ENCODE measurements at places on chromosomes 5 and 9. TPM values are rescaled to one million over a fixed set of nuclear protein-coding genes. Genes with fewer than 3 reads are reported as not detected.

DNA sequence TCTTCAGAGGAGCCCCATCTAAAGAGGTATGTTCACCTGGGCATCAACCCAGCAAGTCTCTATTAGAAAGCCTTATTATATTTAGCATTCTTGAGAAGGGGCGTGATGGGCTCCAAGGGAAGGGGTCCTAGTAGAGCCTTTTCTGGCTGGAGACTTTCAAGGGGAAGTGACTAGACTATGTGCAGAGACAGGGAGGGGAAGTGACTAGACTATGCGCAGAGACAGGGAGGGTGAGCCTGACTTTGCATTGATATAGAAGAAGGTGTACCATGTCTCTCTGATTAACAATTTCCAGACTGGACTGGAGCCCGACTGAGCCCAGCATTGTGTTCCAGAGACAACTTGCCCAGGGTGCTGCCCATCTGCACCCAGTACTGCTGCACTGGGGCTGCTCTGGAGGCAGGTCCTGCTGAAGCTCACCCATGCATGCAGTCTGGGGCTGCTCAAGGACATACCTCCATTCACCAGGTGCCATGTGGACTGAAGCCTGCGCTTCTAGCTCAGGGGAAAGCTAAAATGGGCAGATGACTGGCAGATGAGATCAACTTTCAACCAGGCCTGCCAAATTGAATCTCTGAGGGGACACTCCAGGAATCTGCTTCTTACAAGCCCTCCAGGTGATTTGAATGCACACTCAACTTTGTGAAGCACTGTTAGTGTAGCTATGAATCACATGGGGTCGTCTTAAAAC is 83.0 kb upstream of the GNA14 start:
- H3K27ac ChIP-seq = no peak overlapping the region
- H3K27me3 ChIP-seq = no peaks in the 10 kb centered on the region
- no peaks in the 10 kb centered on the region for H3K4me1 ChIP-seq
- no peak for DNase-seq
- H3K36me3 ChIP-seq = peaks cover 24% of the 10 kb centered on the region

GRCh38 chr5:56110646-56111403 is 116.1 kb upstream of the IL6ST start:
- no peak overlapping the region for H3K4me3 ChIP-seq
- no peaks in the 10 kb centered on the region for H3K27me3 ChIP-seq
- no peaks in the 10 kb centered on the region for H3K4me1 ChIP-seq
- no peaks in the 10 kb centered on the region for H3K36me3 ChIP-seq

DNA sequence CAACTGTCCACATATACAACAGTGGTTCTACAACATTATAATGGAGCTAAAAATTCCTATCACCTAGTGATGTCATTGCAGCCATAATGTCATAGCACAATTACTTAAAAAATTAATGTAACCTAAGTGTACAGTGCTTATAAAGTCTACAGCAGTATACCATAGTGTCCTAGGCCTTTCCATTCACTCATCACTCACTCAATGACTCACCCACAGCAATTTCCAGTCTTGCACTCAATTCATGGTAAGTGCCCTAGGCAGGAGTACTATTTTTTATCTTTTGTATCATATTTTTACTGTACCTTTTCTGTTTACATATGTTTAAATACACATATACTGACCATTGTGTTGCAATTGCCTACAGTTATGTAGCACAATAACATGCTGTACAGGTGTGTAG is 9.6 kb upstream of the PUM3 start:
- H3K4me1 ChIP-seq = no peaks in the 10 kb centered on the region
- no peak overlapping the region for H3K27ac ChIP-seq
- no peak for DNase-seq
- no peak overlapping the region for H3K4me3 ChIP-seq

Gene PCDHA9
- total RNA-seq = 1.4 TPM

Gene MSMP
- total RNA-seq = not detected

DNA sequence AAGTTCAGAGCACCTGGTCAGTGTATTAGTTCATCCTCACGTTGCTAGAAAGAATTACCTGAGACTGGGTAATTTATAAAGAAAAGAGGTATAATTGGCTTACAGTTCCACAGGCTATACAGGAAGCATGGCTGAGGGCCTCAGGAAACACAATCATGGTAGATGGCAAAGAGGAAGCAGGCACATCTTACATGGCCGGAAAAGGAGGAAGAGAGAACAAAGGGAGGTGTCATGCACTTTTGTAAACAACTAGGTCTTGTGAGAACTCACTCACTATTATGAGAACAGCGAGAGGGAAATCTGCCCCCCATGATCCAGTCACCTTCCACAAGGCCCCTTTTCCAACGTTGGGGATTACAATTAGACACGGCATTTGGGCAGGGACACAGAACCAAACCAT is 28.8 kb upstream of the CAVIN4 start:
- no peak for DNase-seq
- no peaks in the 10 kb centered on the region for H3K27me3 ChIP-seq
- no peak overlapping the region for H3K4me3 ChIP-seq
- H3K4me1 ChIP-seq = no peaks in the 10 kb centered on the region
- H3K36me3 ChIP-seq = no peaks in the 10 kb centered on the region

DNA sequence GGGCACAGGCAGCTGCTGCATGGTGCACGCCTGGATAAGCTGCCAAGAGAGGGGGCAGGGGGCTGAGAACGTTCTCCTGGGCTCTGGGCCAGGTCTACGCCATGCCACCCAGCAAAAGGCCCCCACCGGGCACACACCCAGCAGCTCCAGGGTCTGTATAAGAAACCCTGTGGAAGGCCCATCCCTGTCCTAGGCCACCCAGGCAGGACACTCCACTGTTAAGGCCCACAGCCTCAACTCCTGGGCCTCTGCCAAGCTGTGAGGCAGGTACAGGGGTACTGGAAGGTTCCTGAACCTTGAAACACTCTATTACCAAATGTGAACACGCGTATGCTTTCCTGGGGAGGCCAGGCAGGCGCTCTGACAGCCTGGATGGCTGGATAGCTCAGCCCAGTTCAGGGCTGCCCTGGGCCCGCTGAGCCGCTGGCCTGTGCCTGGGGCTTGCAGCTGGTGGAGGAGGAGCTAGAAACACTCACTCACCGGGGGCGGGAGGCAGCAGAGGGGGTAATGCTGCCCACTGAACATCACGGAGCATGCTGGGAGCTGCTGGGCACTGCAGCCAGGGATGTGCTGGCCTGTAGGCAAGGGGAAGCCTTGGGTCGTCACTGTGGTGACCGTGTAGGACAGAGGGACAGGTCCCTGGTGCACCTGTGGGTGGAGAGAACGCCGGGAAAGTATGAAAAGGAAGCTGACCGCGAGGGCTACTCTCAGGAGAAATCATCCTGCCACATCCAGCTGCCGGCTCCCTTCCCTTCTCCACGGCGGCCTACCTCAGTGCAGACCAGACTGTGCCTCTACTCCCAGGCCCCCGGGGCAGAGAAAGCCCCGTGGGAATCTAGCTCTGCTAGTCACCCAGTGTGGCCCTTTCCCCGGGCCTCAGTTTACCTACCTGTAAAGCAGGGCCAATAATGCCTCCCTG is 6.0 kb downstream of the RNF44 start:
- H3K27ac ChIP-seq = peak overlapping the region; percentile 29
- no peak overlapping the region for H3K4me3 ChIP-seq
- DNase-seq = peak; percentile 84
- no peaks in the 10 kb centered on the region for H3K4me1 ChIP-seq

GRCh38 chr9:121447321-121447834 is 52.3 kb downstream of the GGTA1 start:
- H3K36me3 ChIP-seq = no peaks in the 10 kb centered on the region
- H3K4me3 ChIP-seq = no peak overlapping the region
- H3K27ac ChIP-seq = no peak overlapping the region
- no peaks in the 10 kb centered on the region for H3K27me3 ChIP-seq
- no peaks in the 10 kb centered on the region for H3K4me1 ChIP-seq

GRCh38 chr5:37873988-37874387 is 34.1 kb upstream of the GDNF start:
- H3K36me3 ChIP-seq = no peaks in the 10 kb centered on the region
- H3K4me3 ChIP-seq = no peak overlapping the region
- H3K27me3 ChIP-seq = no peaks in the 10 kb centered on the region
- H3K27ac ChIP-seq = no peak overlapping the region
- H3K4me1 ChIP-seq = no peaks in the 10 kb centered on the region

DNA sequence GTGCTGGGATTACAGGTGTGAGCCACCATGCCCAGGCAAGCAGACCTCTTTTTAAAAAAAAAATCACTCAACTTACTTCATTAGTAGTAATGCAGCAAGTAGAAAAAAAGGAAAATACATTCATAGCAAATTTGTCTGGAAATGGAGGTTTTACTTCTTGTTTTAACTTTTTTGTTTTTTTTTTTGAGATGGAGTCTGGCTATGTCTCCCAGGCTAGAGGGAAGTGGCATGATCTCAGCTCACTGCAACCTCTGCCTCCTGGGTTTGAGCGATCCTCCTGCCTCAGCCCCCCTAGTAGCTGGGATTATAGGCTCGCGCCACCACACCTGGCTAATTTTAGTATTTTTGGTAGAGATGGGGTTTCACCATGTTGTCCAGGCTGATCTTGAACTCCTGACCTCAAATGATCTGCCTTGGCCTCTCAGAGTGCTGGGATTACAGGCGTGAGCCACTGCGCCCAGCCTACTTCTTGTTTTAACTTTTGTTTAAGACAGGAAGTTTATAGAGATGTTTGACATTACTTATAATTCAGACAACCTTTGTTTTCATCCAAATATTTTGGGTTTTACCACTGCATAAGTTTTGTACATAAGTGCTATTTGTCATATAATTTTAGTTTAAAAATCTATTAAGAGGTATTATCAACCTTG is 26.5 kb downstream of the UBE2R2 start:
- no peaks in the 10 kb centered on the region for H3K36me3 ChIP-seq
- no peak overlapping the region for H3K4me3 ChIP-seq
- peaks cover 65% of the 10 kb centered on the region for H3K4me1 ChIP-seq
- DNase-seq = no peak
- H3K27ac ChIP-seq = no peak overlapping the region

DNA sequence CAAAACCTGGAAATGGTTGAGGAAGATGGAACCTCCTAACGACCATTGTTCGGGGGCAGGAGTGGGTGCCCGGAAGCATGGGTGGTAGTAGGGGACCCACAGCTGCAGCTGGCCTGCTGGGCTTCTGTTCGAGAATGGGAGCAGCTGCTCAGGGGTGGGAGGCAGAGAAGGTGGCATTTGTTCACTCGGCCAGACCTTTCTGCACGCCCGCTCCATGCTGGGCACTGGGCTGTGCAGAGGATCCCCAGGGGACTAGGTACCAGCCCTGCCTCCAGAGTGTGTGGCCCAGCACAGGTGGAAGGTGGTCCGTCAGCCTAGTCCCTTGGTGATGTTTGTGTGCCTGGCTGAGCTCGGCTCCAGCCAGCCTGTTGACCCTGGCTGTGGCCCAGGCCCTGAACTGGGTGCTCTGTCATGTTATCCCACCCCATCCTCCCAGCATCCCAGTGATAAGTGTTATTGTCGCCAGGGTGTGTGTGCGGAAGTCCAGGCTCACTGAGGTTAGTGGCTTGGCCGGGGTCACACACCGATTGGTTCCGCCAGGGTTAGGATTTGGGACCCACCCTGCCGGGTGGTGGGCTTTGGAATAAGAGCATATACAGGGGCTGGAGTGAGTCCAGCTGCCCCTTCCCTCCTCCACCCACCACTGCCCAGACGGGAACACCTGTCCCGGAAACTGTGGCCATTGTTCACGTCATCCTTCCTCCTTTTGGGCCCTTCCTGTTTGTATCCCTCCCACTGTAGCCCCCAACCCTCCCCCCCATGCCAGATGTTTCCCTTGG is 4.8 kb downstream of the N4BP3 start:
- H3K27me3 ChIP-seq = peaks cover 21% of the 10 kb centered on the region
- peaks cover 34% of the 10 kb centered on the region for H3K4me1 ChIP-seq
- no peak overlapping the region for H3K27ac ChIP-seq
- no peak for DNase-seq
- H3K4me3 ChIP-seq = no peak overlapping the region
- H3K36me3 ChIP-seq = no peaks in the 10 kb centered on the region
